ENCODE measurements at places on chromosomes 3 and 15.

DNA sequence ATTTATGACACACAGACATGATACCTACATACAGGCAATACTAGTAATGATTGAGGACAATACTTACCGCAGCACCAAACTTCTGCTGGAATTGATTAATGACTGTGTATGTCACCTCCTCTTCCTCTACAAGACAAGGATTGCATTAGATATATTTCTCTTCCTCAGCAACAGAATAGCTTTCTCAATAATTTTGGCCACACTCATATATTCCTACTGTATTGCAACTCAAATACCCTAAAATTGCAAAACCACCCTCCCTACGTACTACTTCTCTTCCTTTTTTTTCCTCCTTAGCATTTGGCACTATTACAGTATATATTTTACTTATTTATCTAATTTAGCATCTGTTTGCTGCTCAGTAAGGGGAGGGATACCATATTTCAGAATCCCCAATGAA lies 14.8 kb downstream of the EXD1 start:
- DNase-seq = no peak

GRCh38 chr3:123096731-123097130 lies 29.9 kb downstream of the PDIA5 start:
- DNase-seq = peak; percentile 87

- DNase-seq = peak; percentile 33
These were observed 22.9 kb downstream of the MRAS start for GRCh38 chr3:138371070-138371965.

- no peak for DNase-seq
These were observed 157.9 kb downstream of the FAM43A start for GRCh38 chr3:194843556-194843955.

GRCh38 chr3:102006812-102007485 lies 157.6 kb downstream of the NFKBIZ start:
- no peak for DNase-seq

DNA sequence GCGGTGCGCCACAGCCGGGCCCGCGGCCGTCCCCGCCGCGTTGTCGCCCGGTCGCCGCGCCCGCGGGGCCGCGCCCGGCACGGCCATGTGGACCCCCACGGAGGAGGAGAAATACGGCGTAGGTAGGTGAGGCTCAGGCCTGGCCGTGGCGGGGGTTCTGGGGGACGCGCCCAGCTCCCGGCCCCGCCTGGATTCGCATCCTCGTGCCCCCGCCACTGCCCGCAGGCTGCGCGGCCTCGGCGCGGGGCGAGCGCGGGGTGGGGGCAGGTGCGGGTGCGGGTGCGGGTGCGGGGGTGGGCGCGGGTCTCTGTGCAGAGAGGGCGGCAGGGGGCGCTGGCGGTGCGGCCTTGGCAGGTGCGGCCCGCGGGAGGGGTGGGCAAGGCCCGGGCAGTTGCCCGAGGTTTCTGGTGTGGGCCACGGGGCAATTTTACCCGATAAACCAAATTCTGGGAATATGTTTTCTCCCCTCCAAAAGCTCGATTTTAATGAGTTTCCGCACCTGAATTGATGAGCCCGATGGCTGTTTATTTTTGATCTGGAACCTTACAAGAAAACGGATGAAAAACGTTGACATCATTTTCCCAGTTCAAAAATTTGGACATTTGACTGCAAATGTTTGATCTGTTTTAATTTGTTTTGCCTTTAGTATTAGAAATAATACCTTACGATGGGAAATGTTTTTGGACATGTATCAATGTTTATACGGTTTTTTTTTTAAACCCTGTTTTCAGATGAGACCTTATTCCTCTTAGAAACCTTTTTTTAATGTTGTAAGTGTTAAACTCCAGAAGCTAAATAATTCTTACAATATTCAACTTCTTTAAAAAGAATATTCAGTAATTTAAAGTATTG lies 678 bp downstream of the DOCK3 start:
- no peak for DNase-seq

DNA sequence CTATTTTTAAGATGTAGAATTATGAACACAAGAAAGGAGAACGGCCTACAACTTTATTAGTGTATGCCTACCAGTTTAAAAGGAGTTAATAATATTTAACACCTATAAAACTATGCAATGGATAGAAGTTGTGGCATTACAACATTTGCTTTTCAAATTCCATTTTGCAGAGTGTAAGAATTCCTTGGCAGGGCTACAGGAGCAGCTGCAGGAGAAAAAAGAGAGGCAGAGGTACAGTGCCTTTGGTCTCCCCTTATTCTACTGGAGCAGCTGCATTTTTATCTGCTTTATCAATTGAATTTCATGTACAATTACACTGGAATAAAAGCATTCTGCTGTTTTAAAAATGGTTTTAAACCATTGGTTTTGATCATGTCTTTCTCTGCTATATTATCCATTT lies 145.7 kb upstream of the KCNH8 start:
- DNase-seq = no peak

- no peak for DNase-seq
These were observed 50.3 kb downstream of the SHQ1 start for GRCh38 chr3:72797773-72798543.

GRCh38 chr3:23480329-23480714 lies 277.2 kb downstream of the UBE2E2 start:
- DNase-seq = no peak

GRCh38 chr3:8503461-8503860 lies 1.8 kb downstream of the LMCD1 start:
- no peak for DNase-seq

GRCh38 chr3:188270423-188270972 lies 116.5 kb downstream of the LPP start:
- DNase-seq = no peak

Measured in mesenteric fat pad (tissue), 1 donor.